ENCODE measurements at places on chromosomes 5 and 9. TPM values are rescaled to one million over a fixed set of nuclear protein-coding genes. Genes with fewer than 3 reads are reported as not detected.

Gene GNA14
- not detected for total RNA-seq

Gene SPINK13
- not detected for total RNA-seq

Gene C1QTNF3
- 3.3 TPM for total RNA-seq

Gene SLC4A9
- 0.43 TPM for total RNA-seq

Gene FYB1
- 260 TPM for total RNA-seq

Gene OR1J2
- total RNA-seq, result not detected

Gene PCDHGA6
- total RNA-seq, result 0.10 TPM

Gene PCDHA9
- total RNA-seq, result not detected

Gene GMCL2
- not detected for total RNA-seq

DNA sequence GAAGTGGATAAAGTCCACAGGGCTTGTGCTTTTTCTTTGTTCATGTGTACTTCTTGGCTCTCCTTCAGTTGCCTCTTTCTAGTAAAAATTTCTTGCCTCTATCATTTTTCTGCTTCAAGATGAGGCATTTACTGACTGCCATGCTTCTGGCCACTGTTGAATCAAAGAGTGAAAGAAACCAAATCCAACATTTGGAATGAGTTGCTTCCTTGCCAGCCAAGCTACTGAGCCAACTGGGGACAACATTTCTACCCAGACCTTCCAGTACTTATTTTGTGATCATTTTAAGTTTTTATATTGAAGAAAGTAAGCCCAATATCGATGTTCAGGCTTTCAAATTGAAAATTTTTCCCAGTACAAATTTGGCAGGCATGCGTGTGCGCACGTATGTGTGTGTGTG is 73.2 kb downstream of the SNCAIP start:
- DNase-seq, result no peak
- no peaks in the 10 kb centered on the region for H3K36me3 ChIP-seq
- no peak overlapping the region for H3K4me3 ChIP-seq
- no peak overlapping the region for H3K27ac ChIP-seq
- no peaks in the 10 kb centered on the region for H3K27me3 ChIP-seq
- H3K4me1 ChIP-seq, result no peaks in the 10 kb centered on the region

- peaks cover 10% of the 10 kb centered on the region for H3K36me3 ChIP-seq
- peaks cover 8% of the 10 kb centered on the region for H3K4me1 ChIP-seq
- DNase-seq, result no peak
Measured at GRCh38 chr5:126866851-126867636, 90.1 kb downstream of the LMNB1 start.

DNA sequence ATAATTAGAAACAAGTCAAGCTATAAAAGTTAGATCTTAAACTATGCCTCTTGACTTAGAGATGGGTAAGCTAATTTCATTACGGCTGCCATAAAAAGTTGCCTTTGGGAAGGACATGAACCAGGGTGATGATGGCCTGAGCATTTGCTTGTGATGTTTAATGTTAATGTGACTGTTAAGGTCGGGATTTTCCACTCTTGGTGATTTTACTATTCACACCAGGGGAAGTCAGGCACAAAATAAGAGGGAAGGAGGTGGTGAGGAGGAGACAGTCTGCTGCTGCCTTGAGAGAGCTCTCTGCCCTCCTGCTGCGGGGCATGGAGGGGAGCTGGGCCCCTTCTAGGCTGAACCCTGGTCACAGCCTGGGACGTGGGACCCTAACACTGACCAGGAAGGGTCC is 34.4 kb downstream of the AHRR start:
- H3K36me3 ChIP-seq, result peaks cover 19% of the 10 kb centered on the region
- no peak overlapping the region for H3K4me3 ChIP-seq
- H3K27ac ChIP-seq, result no peak overlapping the region
- H3K4me1 ChIP-seq, result peaks cover 4% of the 10 kb centered on the region
- H3K27me3 ChIP-seq, result no peaks in the 10 kb centered on the region

GRCh38 chr5:107930092-107930491 is 259.4 kb upstream of the EFNA5 start:
- no peak overlapping the region for H3K4me3 ChIP-seq
- H3K36me3 ChIP-seq, result peaks cover 4% of the 10 kb centered on the region
- no peaks in the 10 kb centered on the region for H3K27me3 ChIP-seq
- no peak for DNase-seq

DNA sequence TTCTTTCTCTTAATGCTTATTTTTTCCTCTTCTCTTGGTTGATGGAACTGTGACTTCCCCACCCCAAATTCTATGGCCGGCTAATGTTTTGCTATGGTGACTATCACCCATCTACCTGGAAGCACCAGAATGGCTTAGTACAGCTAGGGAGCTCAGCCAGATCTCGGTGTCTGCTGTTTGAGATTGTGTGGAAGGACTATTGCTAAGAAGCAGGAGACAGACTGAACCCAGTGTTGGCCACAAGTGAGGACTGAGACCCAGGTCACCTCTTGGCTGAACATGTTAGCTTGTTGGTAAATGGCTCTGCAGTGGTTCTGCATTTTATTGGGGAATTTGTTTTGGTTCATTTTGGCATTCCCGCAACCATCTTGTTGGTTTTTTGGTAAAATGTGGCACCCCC is 2.7 kb downstream of the PRRC2B start:
- peaks cover 17% of the 10 kb centered on the region for H3K36me3 ChIP-seq
- H3K27me3 ChIP-seq, result no peaks in the 10 kb centered on the region
- no peak for DNase-seq
- H3K4me3 ChIP-seq, result peak overlapping the region; percentile 81

DNA sequence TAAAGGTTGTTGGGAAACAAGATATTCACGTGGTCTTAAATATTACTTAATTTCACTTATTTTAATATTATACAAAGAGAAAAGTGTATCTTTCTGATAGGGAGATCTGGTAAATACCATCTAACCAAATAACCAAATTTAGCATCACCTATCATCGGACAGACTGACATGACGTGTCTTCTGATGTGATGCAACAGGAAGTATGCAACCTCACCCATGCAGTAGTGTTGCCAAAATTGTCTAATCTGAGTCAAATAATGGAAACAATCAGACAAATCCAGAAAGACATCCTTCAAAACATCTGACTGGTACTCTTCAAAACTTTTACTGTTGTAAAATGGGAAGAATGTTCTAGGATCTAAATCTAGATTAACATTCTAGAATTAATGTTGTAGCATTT is 148.0 kb downstream of the FGF1 start:
- H3K27me3 ChIP-seq, result peaks cover 6% of the 10 kb centered on the region
- no peaks in the 10 kb centered on the region for H3K36me3 ChIP-seq
- DNase-seq, result no peak
- no peak overlapping the region for H3K4me3 ChIP-seq
- no peak overlapping the region for H3K27ac ChIP-seq

DNA sequence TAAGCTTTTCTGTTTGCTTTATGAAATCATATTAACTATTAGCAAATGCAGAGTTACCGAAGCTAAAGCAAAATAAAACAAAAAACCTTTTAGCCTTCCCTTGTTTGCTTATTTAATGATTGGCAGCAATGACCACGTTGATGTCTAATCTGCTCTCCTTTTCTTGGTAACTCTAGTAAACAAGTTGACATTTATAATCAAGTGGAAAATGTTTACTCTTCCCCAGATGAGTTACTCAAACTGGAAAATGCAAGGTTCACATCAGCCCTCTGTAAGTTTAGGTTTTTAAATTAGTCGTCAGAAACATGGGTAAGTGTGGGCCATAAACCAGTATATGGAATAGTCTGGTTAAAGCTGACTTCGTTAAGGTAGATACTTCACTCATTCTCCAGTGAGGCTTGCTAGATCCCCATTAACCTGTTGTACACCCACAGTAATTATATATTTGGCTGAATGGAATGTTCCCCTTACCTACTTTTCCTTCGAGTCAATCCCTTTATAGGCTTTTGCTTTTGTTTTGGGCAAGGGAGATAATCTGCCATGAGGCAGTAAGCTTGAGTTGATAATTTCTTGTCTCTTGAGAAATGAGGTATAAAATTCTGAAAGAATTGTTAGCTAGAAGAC is 100.9 kb downstream of the GDNF start:
- no peak overlapping the region for H3K27ac ChIP-seq
- no peak for DNase-seq
- H3K4me3 ChIP-seq, result no peak overlapping the region
- no peaks in the 10 kb centered on the region for H3K27me3 ChIP-seq

- H3K36me3 ChIP-seq, result no peaks in the 10 kb centered on the region
- DNase-seq, result no peak
- no peak overlapping the region for H3K27ac ChIP-seq
- H3K4me1 ChIP-seq, result peaks cover 3% of the 10 kb centered on the region
Measured at GRCh38 chr9:111839387-111839786, 44.6 kb upstream of the SHOC1 start.

DNA sequence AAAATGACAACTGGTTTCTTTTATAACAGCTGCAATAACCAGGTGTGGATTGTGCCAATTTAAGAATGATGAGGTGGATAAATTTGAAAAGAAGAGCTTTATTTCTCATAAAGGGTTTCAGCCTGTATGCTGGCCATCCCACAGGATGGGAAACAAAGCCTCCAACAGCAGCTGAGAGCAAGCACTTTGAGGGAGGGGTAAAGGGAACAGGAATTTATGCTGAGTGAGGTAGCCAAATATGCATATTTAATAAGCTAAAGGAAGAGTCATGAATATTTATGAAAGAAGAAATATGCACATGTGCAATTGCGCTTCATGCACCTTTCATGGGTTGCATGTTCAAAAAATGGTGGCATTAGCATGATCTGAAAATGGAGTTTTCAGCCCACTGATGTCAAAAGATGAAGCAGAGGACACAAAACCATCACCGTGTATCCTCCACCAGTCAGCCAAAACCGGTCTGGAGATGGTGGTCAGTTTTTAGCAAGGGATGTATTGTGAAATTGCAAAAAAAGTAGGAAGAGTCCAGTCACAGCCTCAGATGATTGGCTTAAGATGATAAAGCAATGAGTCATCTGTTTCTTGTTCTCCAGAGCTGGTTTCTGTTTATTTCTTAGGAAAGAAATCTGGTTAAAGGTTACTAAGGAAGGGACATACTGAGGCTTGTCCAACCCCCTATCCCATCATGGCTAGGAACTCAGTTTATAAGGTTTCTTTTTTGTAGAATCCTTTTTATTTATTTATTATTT is 47.9 kb downstream of the DEPDC1B start:
- DNase-seq, result no peak
- H3K36me3 ChIP-seq, result peaks cover 2% of the 10 kb centered on the region
- no peaks in the 10 kb centered on the region for H3K4me1 ChIP-seq
- H3K4me3 ChIP-seq, result no peak overlapping the region
- H3K27me3 ChIP-seq, result no peaks in the 10 kb centered on the region

DNA sequence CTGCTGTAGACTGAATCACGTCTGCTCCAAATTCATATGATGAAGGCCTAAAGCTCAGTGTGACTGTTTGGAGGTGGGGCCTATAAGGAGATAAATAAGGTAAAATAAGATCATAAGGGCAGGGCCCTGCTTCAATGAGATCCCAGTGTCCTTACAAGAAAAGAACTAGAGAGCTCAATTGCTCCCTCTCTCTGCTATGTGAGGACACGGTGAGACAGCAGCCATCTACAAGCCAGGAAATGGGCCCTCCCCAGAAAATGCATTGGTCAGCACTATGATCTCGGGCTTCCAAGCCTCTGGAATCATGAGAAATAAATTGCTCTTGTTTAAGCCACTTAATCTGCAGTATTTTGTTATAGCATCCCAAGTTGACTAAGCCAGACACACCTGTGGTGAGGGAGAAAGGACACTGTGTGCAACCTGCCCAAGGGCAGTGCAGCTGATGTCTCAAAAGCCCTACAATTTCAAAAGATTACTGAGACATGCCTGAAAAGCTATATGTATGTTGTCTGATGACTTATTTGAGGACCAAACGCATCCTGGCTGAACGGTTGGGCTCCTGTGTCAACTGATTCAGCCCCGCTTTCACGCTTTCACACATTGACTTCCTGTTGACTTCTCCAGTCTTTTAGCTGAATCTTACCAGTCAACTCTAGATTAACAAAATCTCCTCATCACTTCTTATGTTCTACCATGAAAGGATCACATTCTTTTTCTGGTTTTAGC is 13.2 kb downstream of the GZMK start:
- H3K36me3 ChIP-seq, result peaks cover 26% of the 10 kb centered on the region
- peak overlapping the region; percentile 98 for H3K27ac ChIP-seq
- H3K27me3 ChIP-seq, result no peaks in the 10 kb centered on the region
- peaks cover 53% of the 10 kb centered on the region for H3K4me1 ChIP-seq
- no peak overlapping the region for H3K4me3 ChIP-seq

DNA sequence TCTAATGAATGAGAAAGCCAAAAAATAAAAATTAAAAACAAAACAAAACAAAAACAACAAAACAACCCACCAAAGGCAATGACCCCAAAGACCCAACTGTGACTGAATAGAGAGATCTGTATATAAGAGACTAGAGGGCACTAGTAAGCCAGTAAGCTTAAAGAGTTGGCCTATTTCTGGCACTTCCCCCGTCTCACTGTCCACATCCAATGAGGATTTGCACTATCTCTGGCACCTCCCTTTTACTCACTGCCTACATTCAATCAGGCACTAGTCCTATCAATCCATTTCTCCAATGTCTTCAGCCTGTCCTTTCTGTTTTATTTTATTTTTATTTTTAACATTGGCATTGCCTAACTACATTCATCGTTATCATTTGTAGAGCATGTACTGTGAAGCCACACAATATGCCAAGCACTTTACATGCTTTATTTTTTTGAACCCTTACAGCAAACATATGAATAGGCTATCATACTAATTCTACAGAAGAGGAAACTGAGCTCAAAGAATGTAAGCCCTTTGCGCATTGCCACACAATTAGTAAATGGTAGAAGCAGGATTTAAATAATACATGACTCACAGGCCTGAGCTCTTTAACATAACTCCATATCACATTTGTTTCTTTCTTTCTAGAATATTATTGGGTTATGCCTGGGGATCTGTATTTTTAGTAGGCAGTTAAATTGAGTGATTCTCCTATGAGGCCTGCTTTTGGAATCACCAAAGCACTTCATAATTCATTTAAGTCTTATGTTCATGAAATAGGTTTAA is 70.0 kb downstream of the C6 start:
- no peaks in the 10 kb centered on the region for H3K27me3 ChIP-seq
- DNase-seq, result no peak
- no peak overlapping the region for H3K4me3 ChIP-seq
- no peak overlapping the region for H3K27ac ChIP-seq
- H3K36me3 ChIP-seq, result no peaks in the 10 kb centered on the region
- no peaks in the 10 kb centered on the region for H3K4me1 ChIP-seq

DNA sequence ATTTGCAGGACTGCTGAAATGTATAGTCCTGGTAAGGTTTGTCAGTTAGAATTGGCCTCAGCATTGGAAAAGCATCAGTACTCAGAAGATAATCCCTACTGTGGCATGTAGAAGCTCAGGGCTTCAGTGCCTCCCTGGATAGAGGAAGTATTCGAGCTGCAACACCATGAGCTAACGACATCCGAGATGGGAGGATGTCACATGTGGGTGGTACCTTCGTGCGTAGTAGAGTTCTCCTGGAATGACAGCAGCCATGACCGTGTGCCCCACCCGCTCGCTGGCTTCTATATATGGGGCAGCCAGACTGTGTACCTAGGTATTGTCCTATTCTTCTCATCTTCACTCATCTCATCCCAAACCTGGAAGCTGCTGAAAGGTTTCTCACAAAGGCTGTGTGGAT is 345.8 kb upstream of the KLF9 start:
- no peak overlapping the region for H3K27ac ChIP-seq
- peaks cover 9% of the 10 kb centered on the region for H3K27me3 ChIP-seq
- DNase-seq, result no peak
- no peak overlapping the region for H3K4me3 ChIP-seq

GRCh38 chr5:33282696-33283095 is 158.1 kb upstream of the TARS1 start:
- H3K27me3 ChIP-seq, result no peaks in the 10 kb centered on the region
- no peaks in the 10 kb centered on the region for H3K36me3 ChIP-seq
- H3K4me3 ChIP-seq, result no peak overlapping the region
- DNase-seq, result no peak
- H3K27ac ChIP-seq, result no peak overlapping the region

- no peaks in the 10 kb centered on the region for H3K4me1 ChIP-seq
- DNase-seq, result no peak
- no peak overlapping the region for H3K4me3 ChIP-seq
- no peak overlapping the region for H3K27ac ChIP-seq
- H3K27me3 ChIP-seq, result no peaks in the 10 kb centered on the region
Measured at GRCh38 chr5:90293931-90294330, 115.6 kb downstream of the CETN3 start.

Data from activated CD4-positive, alpha-beta memory T cell treated with anti-CD3 and anti-CD28 coated beads, Interleukin-2, amount 10 ng/mL, durations not matched to agents 7 days and 5 days (primary cell).